Breast epithelium (tissue), 4 donors: ENCODE measurements at places on chromosomes 7 and 10. TPM values are rescaled to one million over a fixed set of nuclear protein-coding genes. Genes with fewer than 3 reads are reported as not detected.

- no peak for DNase-seq
These were observed 37.9 kb upstream of the SH2B2 start for GRCh38 chr7:102248456-102249395.

The HOXA9 gene
- 18.4 TPM for total RNA-seq

GRCh38 chr10:3791974-3792633 is 7.1 kb upstream of the KLF6 start:
- DNase-seq, result no peak

The ZNF488 gene
- total RNA-seq, result not detected

The HOXA4 gene
- 2.0 TPM for total RNA-seq

DNA sequence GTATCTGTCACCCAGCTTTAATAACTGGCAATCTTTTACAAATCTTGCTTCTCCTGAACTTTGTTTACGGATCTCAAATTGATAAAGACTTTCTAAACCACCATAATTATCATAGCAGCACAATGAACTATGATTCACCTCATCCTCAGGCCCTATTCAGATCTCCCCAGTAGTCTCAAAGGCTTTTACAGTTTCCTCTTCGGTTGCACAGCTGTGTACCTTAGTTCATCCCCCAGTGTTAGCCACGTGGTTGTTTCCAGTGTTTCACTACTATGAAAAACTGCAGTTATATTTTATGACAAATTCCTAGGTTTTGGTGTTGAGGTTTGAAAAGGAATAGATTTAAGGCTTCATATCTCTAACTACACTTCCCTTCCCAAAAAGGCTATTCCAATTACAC is 24.9 kb downstream of the PAXIP1 start:
- no peak for DNase-seq

The AKR1C2 gene
- total RNA-seq, result 25.9 TPM

DNA sequence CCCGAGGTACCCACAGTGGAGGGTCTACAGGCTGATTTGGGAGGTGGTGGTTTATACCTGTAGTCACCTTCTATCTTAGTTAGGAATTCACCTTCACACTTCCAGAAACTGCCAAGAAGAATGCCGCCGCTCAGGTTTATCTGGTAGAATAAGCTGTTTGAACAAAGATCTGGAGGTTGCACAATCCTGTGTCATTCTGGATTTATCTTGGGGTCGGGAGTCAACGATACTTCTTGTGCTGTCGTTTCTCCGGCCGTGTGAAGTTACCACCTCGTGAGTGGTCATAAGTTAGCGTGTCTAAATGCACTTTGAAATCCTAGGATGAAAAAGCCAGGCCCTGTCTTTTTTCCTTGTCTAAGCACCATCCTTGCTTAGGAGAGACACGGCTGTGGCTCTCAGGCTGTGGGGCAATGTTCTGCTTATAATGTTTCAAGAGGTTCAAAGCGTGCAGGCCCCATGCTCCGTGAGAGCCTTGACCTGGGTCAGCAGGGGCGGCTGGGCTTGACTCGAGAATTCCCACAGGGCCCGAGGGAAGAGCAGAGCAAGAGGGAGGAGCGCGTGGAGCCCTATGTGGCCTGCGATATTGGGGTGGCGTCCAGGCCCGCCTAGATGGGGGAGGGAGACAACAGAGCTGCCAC is 35.5 kb downstream of the GRIFIN start:
- DNase-seq, result no peak

GRCh38 chr7:99193527-99194220 is 14.2 kb downstream of the KPNA7 start:
- no peak for DNase-seq

The PFKP gene
- 32.9 TPM for total RNA-seq

DNA sequence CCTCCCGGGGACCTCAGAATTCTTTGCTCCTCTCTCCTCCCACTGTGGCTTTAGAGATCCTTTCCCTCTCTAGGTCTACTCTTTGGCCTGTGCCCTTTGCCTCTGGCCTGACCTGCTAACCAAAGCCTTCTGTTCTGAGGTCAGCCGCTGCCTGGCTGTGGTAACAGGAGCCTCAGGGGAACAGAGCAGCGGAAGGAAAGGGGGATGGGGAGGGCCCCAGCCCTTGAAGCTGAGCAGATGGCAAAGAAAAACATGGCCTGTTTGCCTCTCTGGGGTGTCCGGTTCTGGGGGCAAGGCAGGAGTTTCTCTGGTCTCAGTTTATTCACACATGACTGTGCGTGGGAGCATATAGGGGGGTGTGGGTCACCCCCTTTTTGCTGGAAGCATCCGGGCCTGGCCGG is 28.2 kb downstream of the COL26A1 start:
- no peak for DNase-seq

GRCh38 chr10:113506476-113506875 is 46.4 kb upstream of the HABP2 start:
- DNase-seq, result no peak

DNA sequence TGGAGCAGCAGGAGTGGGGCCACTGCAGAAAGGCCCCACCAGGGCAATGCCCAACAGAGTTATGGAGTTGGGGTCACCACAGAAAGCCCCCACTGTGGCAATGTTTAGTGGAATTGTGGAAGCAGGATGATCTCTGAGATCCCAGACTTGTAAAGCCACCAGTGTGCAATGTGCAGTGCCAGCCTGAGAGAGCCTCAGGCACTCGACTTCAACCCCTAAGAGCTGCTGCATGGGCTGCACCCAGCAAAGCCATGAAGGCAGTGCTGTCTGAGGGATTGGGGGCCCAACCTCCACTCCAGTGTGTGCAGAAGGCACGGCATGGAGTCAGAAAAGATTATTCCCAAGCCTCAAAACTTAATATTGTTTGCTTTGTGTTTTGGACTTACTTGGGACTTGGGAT is 20.4 kb downstream of the SAMD9 start:
- DNase-seq, result no peak

GRCh38 chr10:22623633-22624253 is 90.6 kb downstream of the PIP4K2A start:
- DNase-seq, result no peak

GRCh38 chr7:142459551-142459963 is 201.7 kb upstream of the PRSS58 start:
- DNase-seq, result peak; percentile 31

The COBL gene
- total RNA-seq, result 37.3 TPM

DNA sequence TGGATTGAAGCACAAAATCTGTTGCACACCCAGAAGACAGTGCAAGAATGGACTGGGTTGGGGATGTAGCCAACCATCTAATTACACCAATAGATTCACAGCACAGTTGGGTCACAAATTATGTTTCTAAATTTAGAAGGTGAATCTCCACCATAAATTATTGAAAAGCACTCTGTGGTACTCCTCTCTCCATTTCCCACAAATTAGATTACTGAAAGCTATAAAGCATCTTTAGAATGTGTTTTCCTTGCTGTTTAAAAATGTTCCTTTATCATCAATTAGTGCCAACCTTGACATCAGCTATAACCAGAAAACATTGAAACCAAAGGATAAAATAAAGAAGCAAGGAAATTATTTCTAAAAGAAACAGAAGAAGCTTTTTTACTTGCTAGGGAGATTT is 39.9 kb upstream of the HDAC9 start:
- DNase-seq, result no peak

The STOX1 gene
- total RNA-seq, result 17.3 TPM

DNA sequence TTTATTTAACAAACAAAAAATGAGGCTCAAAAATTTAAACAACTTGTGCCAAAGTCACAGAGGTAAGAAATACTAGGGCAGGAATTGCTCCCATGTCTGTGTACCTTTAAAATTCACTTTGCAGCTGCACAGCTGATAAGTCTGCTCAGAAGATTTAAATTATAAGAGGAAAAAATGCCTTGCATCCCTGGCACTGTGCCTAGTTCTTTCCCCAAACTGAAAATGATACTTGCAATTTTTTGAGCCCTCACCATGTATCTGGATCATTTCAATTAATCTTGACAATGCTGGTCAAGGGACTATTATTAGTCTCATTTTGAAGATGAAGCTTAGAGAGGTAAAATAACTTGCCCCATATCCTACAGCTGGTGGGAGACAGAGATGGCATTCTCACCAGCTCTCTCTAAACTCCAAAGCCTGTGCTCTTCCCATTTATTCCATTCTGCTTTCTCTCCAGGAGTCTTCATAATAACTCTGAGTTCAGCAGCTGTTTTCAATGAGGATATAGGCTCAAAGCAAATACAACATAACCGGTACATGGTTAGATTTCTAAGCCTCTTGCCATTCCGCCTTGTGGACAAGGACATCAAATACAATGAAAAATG is 350.5 kb upstream of the LRRTM3 start:
- DNase-seq, result no peak

- no peak for DNase-seq
These were observed 73.6 kb downstream of the EMX2 start for GRCh38 chr10:117616179-117616578.

GRCh38 chr10:85789125-85789524 is 577.5 kb downstream of the GRID1 start:
- DNase-seq, result no peak

The MACROH2A2 gene
- total RNA-seq, result 15.4 TPM

DNA sequence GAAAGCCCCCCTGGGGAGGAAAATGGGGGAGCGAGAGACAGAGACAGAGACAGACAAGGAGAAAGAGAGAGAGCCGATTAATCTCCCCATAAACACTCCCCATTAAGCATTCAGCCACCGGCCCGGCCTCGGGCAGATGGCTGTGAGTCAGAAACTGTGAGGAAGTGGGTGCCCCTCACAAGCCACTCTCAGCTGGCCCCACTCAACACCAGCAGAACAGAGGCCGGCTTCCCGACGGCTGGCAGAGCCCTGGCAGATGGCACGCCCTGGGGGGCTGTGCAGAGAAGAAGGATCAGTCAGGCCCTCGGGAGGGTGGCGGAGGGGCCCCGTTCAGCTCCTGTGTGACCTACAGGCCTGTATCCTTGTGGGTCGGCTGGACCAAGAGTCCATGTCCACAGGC is 41.2 kb downstream of the CAMK2B start:
- DNase-seq, result peak; percentile 31

DNA sequence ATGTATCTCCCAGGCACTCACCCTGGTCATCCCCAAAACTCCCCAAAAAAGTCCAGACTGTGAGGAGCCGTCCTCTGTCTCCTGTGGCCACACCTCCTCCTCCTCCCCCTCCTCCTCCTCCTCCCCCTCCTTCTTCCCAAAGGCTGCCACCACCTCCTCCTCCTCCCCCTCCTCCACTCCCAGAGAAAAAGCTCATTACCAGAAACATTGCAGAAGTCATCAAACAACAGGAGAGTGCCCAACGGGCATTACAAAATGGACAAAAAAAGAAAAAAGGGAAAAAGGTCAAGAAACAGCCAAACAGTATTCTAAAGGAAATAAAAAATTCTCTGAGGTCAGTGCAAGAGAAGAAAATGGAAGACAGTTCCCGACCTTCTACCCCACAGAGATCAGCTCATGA is 7.1 kb downstream of the LMOD2 start:
- DNase-seq, result no peak

DNA sequence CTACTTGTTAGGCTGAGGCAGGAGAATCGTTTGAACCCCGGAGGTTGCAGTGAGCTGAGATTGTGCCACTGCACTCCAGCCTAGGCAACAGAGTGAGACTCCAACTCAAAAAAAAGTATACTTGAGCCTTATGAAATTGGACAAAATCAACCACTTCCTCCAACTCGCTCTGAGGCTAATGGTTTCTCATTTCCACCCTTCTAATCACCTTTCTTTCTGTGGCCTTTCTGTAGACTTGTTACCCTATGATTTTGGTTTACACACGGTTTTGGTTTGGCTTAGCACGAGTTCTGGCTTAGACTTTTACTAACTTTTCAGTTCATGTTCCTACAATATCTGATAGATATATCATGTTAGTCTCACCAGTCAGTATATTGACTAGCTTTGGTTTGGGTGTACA is 152.0 kb downstream of the PHTF2 start:
- DNase-seq, result no peak

DNA sequence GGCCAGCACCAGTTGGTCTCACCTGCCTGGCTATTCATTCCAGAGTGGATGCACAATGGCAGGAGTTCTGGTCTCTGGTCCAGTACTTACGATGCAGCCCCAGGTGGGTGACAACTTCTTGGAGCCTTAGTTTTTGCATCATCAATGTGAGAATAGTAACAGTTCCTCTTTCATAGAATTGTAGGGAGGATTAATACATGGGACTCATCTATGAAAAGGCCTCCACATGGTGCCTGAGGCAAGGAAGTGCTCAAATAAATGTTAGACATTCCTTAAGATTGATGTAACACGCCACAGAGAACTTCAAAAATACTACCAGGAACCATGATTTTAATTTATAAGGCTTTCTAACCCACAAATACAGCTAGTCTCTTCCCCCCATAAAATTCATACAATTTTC is 120.1 kb upstream of the CHST15 start:
- no peak for DNase-seq

The SKIDA1 gene
- total RNA-seq, result 1.4 TPM

- DNase-seq, result no peak
These were observed 91.7 kb downstream of the MARCHF5 start for GRCh38 chr10:92382631-92383030.

The ANXA11 gene
- total RNA-seq, result 102 TPM

- no peak for DNase-seq
These were observed 25.0 kb upstream of the SYCE1 start for GRCh38 chr10:133590226-133590969.

The COL26A1 gene
- not detected for total RNA-seq

- no peak for DNase-seq
These were observed 13.4 kb downstream of the HNRNPF start for GRCh38 chr10:43395571-43396060.

DNA sequence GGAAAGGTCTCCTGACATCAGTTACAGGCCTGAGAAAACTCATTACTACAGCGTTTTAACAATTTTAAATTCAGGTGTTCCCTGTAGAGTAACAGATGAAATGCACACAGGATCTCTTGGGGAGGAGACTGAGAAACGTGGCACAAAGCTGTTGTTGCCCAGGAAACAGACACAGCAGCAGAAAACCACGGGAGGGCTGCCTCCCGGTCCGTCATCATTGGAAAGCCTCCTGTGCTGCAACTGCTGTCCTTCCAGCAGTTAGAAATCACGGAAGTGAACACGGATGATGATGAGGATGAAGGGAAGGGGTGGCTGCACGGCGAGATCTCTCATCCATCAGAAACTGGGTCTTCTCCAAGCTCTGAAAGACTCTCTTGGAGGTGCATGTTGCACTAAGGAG is 94.6 kb upstream of the RNF32 start:
- DNase-seq, result no peak

The NEURL1 gene
- 0.33 TPM for total RNA-seq

- no peak for DNase-seq
These were observed 44.1 kb upstream of the MXI1 start for GRCh38 chr10:110163192-110163773.

The PNLIPRP1 gene
- total RNA-seq, result not detected

DNA sequence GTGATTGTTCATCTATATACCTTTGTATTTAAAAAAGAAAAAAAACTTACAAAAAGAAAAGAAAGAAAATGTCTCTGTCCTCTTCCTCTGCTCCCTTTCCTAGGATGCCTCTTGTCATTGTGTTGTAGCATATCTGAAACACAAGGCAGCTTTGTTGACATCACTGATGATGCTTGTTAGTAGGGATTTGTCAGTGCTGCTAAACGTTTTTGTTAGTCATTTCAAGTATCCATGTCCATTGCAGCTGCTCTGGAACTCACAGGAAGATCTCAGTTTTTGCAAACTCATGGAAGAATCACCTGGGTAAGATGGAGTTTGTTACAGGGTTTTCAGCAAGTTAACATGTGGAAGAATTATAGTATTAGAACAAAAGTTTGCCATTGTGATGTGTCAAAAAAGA is 123.6 kb downstream of the CCSER2 start:
- DNase-seq, result no peak

The GJD4 gene
- not detected for total RNA-seq

The SEMA4G gene
- 2.9 TPM for total RNA-seq

The ANKRD7 gene
- total RNA-seq, result 0.32 TPM

- no peak for DNase-seq
These were observed 626 bp upstream of the BMS1 start for GRCh38 chr10:42781893-42782445.
